Gastroesophageal sphincter (tissue), 4 donors: ENCODE measurements at places on chromosomes 2 and 18.
A peak's percentile ranks its signal among the peaks of the same experiment; 100 is the strongest.

GRCh38 chr2:121388371-121388770, 103.4 kb upstream of the TFCP2L1 start:
- ATAC-seq: no peak

GRCh38 chr18:62897153-62897552, 181.8 kb downstream of the PHLPP1 start:
- no peak for ATAC-seq

GRCh38 chr2:156319811-156320485, 12.6 kb downstream of the NR4A2 start:
- ATAC-seq: peak; percentile 69

- ATAC-seq: no peak
These were observed 895.1 kb upstream of the CELF4 start for GRCh38 chr18:38460657-38461056.

DNA sequence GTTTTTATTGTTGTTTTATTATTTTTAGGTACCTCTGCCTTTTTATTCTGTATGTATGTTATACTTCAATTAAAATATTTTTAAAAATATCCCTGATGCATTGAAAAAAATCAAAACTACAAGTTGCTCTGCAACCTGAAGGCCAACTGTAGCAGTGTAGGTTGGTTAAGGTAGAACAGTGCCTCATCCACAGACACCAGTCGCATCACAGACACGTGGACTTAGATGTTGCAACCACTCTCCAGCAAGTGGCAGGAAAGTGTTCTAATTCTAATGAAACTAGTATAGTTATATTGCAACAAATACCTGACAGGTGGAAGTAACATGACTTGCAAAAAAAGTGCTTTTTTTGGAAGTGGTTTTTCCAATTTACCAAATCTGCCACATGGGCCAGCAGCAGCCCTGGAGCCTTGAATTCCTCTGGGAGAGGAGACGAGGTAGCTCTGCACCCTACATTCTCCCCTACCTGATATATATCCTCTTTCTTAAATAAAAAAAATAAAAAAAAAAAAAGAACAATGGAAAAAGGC, 28.4 kb upstream of the SLC3A1 start:
- no peak for ATAC-seq

GRCh38 chr18:4203568-4204437, 251.3 kb downstream of the DLGAP1 start:
- ATAC-seq: no peak

GRCh38 chr2:207252979-207253645, 87.4 kb upstream of the KLF7 start:
- ATAC-seq: no peak

GRCh38 chr2:148528356-148529064, 116.0 kb upstream of the EPC2 start:
- no peak for ATAC-seq

DNA sequence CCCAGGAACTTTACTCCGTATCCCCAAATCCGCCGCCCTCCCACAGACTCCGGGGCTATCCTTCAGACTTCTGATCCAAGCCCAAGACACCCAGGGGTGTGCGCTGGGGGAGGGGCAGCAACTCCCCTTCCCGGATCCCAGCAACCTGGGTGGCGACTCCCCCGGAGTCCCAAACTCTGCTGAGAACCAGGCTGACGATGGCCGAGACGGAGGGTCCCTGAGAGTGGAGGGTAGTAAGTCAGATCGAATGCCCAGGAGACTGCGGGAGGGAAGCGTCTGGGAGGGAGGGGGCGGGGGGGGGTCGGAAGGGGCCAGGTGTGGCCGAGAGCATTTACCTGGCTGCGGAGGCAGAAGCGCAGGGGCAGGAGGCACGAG, 7.0 kb upstream of the TNS1 start:
- no peak for ATAC-seq

DNA sequence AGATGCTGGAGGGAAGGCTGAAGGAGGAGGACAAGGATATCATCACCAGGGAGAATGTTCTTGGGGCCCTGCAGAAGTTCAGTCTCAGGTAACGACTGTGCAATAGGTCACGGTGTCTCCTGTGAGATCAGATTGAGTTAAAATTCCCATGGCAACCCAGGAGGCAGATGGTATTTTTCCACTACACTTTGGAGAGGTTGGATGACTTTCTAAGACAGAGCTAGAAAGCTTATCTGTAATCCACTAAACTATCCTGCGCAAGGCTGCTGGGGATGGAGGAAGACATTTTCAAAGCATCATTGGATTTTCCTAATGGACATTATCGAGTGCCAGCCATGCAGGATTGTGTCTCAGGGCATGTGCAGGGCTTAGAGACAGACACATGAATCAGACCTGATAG, 74.6 kb downstream of the ARMC9 start:
- ATAC-seq: no peak
